ENCODE measurements at places on chromosomes 5 and 9.

DNA sequence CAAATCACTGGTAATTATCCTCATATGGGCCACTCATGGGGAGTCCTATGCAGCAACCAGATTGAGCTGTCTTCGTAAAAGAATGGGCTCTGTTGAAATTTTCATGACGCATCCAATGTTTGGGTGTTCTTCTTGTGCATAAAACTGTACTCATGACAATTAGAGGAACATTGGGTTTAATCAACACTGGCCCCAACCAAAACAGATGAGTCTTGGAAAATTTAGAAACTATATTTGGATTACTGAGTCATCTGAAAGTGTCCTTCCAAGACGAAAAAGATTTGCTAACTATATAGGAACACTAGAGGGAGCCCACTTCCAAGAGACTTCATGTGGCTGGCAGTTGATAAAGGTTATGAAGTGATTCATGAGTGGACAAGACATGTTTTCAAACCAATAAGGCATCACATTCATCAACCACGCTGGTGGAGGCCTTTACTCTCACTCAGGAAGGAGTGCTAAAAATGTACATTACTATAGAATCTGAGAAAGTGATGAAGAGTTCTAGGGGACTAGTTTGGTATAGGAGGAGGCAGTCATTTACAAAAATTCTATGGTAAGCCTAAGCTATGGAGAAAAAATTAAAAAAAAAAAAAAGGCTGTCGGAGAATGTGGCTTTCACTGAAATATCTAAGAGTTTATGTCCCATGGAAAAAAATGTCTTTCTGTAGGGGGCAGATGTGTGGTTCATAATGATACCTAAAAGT, 313.5 kb downstream of the PRDM9 start:
- no peak for DNase-seq

GRCh38 chr5:158302029-158302428, 443.1 kb upstream of the CLINT1 start:
- no peak for DNase-seq

- DNase-seq, result no peak
These were observed 32.3 kb downstream of the TNPO1 start for GRCh38 chr5:72848474-72849428.

DNA sequence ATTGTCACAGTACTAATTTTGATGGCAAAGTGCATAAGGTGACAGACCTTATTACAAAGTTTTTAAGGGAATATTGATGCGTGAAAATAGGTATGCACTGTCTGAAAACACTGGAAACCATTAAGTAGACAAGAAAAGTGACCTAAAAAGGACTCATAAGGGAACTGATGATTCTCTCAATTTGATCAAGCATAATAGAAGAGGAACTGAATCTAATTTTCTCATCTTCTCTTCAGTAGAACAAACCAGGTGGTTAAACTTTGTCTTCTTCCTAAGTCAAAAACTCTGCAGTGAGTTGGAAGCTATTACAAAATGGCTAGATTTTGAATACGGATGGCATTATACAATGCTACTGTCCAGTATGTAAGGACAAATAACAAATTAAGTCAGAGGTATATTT, 53.4 kb downstream of the RNF145 start:
- no peak for DNase-seq

- DNase-seq, result no peak
These were observed 120.6 kb downstream of the PTTG1 start for GRCh38 chr5:160542281-160542680.

GRCh38 chr5:139167952-139168720, 30.0 kb downstream of the SIL1 start:
- DNase-seq, result no peak

- DNase-seq, result no peak
These were observed 96.5 kb downstream of the EFNA5 start for GRCh38 chr5:107574287-107574686.

Measured in stimulated activated CD4-positive, alpha-beta T cell treated with anti-CD3 and anti-CD28 coated beads, TNF-alpha, amount 100 ng/mL, for 1 hour (primary cell).